ENCODE measurements at places on chromosomes 7 and 10.

DNA sequence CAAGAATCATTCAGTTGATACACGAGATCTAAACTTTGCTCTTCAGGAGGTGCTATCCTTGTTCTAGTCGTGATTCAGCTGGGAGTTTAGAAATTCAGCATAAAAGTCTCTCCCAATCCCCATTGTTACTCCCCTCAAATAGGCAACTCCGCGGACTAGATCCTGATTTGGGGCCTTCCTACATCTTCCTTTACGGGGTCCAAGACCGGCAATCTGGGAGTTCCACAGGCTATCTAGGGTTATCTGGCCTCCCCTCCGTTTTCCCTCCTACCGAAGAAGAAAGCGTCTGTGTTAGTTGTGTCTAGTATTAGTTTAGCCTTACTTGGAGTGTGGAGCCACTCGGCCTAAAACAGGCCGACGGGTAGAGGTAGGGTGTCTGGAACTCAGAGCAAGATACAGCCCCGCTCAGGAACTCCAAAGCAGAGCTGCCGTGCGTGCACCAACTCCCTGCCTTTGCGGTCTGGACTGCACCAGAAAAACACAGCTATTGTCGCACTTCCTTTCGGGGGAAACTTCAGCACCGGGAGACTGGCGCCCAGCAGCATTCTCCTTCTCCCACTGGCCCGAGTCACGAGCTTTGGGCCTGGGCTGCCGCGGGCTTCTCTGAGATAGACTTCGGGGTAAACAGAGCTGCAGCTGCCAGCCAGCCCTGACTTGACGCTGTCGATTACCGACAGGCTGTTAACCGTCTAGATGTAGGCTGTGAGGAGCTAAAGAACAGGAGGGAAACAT, 1.5 kb upstream of the DLX5 start:
- peak; percentile 89 for DNase-seq

GRCh38 chr7:38889079-38889478, 19.9 kb downstream of the VPS41 start:
- DNase-seq = no peak

DNA sequence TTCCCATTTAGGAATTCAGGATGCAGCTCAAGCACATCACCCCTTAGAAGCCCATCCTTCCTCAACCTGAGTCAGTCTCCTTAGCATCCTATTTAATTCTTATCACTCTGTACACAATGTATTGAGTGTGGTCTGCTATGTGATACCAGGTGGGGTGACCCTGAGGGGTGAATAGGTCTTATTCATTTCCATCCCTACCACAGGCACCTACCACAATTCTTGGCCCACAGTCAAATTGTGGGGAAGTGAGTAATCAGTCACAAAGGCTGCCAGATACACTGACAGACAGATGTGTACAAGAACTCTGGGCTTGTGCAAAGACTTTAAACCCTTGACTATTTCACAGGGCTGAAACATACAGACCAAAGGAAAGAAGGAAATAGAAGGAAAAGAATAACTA, 560.5 kb downstream of the PARD3 start:
- no peak for DNase-seq

- DNase-seq = no peak
Observed at GRCh38 chr7:7682861-7683260, 35.5 kb downstream of the RPA3 start.
